Fibroblast of skin of left biceps (primary cell): ENCODE measurements at places on chromosomes 7 and 10.

DNA sequence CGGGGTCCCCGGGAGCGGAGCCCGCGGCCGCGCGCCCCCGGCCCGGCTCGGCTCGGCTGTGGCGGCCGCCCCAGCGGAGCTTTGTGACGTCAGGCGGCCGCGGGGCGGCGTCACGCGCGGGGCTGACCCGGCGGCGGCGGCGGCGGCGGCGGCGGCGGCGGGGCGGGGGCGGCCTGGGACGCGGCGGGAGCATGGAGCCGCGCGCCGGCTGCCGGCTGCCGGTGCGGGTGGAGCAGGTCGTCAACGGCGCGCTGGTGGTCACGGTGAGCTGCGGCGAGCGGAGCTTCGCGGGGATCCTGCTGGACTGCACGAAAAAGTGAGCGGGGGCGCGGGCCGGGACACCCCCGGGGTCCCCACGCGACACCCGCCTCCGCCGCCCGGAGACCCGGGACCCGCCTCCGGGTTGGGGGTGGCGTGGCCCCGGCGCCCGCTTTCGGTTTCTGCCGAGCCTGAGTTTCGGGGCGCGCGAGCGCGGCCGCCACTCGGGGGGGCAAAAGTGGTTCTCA, at the start of gene PWWP2B:
TSS of gene PWWP2B (plus strand) at position 165 of the 506 bp plus-strand sequence. CDS start at position 192, 27 bp downstream.
- no peak for DNase-seq

GRCh38 chr7:2908103-2908683, 64.1 kb upstream of the GNA12 start:
- DNase-seq: no peak

- no peak for DNase-seq
Observed at GRCh38 chr7:30707391-30708357, 25.4 kb upstream of the CRHR2 start.

DNA sequence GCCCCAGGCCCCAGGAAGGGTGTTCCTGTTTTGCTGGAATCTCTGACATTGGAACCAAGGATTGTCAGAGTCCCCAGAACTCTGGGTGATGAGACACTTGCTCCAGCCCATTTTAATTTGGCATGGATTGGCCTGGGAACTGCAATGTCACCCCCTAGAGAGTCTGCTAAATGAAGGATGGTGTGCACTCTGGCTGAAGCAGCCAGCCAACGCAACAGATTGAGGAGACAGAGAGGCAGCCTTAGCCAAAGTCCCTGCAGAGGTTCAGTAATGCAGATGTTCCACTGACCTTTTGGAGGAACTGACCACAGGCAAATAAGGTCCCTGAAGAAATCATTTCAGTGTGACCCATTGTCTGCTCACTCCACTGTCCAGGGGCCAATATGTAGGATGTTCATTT, 13.4 kb downstream of the LRRC18 start:
- DNase-seq: no peak

DNA sequence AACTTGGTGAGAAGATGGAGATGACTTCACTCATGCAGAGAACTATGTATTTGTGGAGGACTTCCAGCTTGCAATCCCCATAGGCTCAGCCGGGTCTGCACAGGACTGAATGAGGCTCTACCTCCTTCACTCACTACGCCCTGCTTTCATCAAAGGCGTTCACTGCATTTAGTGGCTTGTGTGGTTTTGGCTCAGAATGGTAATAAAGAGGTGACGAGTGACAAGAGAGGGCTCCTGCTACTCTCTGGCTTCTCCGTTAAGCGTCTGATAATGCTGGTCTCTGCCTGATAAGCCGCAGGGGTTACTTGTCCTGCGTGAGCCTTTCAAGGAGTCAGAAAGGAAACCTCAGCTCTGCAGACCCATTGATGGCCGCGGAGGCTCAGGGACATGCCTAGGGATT, 343.4 kb downstream of the PRPF18 start:
- DNase-seq: no peak

DNA sequence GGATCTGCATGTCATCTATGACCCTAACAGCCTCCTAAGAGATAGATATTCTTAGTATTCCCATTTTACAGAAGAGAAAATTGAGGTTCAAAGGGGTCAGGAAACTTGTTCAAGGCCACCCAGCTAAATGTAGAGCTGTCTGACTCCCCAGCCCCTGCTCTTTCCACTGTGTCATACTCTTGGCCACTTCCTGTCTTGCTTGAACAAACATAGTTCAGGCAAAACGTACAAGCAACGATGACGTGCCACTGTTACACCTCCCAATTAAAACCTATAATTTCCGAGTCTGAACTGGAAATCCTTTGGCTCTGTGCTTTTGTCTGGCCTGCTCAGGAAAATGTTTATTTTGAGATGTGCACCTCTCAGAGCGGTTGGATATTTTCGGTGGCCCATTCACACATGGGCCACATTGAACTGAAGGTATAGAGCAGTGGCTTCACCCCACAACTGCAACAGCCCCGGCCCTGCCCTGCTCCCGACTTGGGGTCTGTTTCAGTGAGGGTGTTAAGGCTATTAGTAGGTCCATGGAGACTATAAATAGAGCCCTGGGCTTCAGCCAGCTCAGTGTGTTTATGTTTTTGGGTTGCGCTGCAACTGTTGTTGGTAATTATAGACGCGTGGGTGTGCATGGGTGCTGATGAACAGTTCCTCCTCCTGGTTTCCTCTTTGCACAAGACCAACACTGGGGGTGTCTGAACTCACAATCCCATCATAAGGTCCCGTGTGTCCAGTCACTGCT, 172.3 kb upstream of the ADO start:
- no peak for DNase-seq

DNA sequence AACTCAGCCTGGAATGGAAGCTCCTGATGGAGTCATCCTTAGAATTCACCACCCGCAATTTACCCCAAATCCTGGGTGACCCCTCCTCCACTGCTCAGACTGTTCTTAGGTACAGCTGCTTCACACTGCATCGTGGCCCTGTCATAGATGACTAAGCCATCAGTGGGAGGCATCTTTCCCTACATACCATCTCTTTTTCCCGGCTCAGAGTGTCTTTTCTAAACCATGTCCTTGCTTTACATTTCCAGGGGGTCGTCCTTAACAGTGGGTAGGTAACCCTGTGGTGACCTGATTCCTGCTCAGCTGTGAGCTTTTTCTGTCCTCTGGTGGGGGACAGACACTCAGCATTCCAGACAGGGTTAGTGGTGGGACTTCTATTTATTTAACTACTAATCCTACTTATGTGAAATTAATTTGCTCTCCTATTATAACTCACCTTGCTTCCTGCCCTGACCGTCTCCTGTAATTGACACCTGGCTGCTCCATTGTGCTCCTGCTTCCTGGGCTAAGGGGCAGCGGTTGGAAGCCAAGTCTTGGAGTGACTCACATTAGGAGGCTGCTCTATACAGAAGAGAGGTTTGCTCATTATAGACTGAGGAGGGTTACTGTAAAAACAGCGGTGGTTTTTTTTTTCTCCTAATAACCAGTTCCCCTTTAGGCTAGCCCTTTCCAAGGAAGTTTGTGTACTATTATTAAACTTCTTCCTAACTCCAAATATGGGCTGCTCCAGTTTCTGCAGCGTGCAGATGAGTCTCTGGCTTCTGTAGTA, 40.6 kb downstream of the PYROXD2 start:
- peak; percentile 33 for DNase-seq

- no peak for DNase-seq
Observed at GRCh38 chr7:113010377-113010776, 76.2 kb downstream of the GPR85 start.

GRCh38 chr7:120567204-120567603, 290.7 kb downstream of the TSPAN12 start:
- DNase-seq: no peak

GRCh38 chr10:80411267-80411668, 2.9 kb downstream of the PRXL2A start:
- no peak for DNase-seq

DNA sequence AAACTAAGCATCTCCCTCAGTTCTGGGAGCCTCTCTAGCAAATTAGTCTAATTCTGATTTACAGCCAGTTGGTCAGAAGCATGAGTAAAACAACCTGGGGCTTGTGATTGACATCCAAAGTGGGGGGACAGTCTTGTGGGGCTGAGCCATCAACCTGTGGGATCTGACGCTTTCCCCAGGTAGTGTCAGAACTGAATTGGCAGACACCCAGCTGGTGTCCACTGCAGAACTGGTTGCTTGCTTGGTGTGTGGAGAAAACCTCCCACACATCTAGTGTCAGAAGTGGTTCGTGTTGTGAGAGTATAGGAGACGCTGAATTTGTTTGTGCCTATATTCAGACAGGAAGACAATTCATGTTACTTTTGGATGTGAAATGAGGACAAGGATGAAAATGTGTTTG, 92.2 kb upstream of the PDCD4 start:
- no peak for DNase-seq

DNA sequence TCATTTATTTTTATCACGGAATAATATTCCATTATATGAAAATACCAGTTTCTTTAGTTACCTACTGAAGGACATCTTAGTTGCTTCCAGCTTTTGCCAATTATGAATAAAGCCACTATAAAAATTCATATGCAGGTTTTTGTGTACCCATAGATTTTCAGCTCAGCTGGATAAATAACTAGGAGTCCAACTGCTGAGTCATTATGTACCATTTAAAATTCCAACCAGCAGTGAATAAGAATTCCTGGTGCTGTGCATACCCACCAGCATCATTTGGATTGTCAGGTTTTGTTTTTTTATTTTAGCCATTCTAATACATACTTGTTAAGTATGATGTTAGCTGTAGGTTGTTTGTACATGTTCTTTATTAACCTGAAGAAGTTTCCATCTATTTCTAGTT, 14.5 kb downstream of the FAM24B start:
- no peak for DNase-seq

DNA sequence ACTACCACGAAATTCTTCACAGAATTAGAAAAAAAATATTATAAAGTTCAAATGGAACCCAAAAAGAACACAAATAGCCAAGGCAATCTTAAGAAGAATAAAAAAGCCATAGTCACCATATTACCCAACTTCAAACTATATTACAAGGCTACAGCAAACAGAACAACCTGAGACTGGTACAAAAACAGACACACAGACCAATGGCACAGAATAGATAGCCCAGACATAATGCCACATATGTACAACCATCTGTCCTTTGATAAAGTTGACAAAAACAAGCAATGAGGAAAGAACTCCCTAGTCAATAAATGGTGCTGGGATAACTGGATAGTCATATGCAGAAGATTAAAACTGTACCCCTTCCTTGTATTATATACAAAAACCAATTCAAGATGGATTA, 808.5 kb upstream of the ZWINT start:
- DNase-seq: no peak

DNA sequence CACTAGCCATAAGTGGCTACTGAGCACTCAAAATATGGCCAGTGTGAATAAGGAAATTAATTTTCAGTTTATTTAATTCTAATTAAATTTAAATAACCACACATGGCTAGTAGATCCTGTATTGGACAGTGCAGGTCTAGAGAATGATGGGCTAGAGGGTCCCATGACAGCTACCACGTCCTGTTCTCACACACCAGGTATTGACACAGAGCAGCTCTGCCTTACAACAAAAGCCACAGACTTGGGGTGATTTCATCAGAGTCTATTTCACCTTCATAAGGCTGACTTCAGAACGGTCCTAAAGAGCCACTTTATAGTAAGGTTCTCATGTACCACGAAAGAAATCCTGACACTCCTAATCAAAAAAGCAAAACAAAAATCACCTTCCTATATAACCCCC, 111.3 kb downstream of the UBE2H start:
- no peak for DNase-seq

DNA sequence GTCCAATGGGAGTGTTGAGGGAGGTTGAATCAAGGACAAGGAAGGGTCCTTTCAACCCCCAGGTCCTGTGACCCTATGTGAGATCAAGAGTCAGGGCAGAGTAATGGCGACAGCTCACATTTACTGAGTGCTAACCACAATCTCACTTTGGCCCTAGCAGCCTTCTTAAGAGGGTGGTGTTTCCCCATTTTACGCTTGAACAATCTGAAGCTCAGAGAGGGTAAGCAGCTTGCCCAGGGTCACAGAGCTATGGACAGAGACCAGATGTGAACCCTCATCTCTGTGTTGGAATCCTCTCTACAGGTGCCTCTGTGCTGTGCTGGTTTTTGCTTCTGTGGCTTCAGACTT, 102.0 kb downstream of the GRK5 start:
- DNase-seq: no peak

GRCh38 chr10:80196270-80196949, 8.9 kb downstream of the ANXA11 start:
- no peak for DNase-seq

DNA sequence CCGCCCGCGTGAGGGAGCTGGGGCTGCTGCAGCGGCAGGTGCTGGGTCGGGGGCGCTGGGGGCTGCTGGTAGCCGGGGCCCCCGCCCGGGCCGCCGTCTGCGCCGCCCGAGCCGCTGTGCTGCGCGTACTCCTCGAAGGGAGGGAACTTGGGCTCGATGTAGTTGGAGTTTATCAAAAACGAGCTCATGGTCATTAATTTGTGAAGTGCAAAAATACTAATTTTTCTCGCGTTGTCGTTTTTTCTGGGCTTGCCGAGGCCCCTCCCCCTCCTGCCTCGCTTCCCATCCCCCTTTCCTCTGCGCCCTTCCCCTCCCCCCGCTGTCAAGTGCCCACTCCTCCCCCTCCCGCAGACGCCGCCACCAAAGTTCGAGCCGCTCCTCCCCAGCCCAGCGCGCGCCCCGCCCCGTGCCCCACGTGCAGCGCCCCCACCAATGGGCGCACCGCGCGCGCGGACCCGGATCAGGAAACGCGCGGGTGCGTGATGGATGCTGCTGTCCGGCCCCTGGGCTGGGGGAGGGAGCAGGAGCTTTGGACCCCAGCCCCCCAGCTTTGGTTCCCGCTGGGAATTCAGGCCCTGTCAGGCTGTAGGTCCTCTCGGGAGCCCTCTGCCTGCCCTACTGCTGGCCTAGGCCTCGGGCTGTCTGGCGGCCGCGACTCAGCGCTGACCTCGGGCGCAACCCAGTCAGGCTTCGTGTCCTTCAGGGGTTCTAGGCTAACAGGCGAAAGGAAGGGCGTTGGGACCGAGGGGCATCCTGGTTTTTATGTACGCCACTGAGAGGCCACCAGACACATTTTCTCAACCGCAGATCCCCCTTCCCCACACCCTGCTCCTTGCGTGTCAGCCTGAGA, at the start of gene HOXA4:
TSS of gene HOXA4 (minus strand) at position 218 of the 850 bp plus-strand sequence. CDS start at position 194, 24 bp downstream.
- peak; percentile 68 for DNase-seq

- DNase-seq: no peak
Observed at GRCh38 chr10:126259760-126260479, 128.4 kb downstream of the ADAM12 start.

- no peak for DNase-seq
Observed at GRCh38 chr10:79045566-79046175, 23.1 kb upstream of the ZMIZ1 start.

DNA sequence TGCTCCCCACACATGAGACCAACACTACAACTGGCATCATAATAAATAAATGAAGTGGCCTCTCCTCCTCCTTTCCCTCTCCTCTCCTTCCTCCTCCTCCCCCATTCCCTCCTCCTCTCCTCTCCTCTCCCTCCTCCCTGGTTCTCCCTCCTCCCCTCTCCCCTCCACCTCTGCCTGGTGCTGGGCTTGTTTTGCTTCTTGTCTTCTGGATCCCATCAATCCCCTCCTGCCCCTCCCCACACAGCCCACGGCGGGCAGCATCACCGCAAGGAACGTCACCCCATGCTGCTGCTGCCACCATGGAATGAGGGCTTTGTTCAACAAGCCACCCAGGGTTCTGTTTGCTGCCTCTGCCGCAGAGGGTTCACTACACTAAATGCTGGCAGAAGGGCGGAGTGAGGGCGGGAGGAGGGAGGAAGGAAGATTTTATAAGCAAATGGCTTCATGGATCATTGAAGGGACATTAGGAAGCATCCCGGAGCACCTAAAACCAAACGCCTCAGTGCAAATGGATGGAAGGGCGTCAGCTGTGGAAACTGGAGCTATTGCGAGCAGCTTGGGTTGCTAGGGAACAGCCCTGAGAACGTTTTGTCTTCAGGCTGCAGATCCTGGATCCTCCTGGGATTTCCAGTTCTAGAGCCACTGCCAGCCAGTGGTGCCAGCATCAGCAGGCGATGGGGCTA, 379.7 kb upstream of the ZMIZ1 start:
- DNase-seq: no peak
